G401 (cell line): ENCODE measurements at places on chromosomes 1 and 21.

GRCh38 chr1:214106375-214106774 is 118.6 kb downstream of the PROX1 start:
- no peak for DNase-seq

- no peak for DNase-seq
These were observed 81.7 kb upstream of the VANGL1 start for GRCh38 chr1:115560027-115560426.

DNA sequence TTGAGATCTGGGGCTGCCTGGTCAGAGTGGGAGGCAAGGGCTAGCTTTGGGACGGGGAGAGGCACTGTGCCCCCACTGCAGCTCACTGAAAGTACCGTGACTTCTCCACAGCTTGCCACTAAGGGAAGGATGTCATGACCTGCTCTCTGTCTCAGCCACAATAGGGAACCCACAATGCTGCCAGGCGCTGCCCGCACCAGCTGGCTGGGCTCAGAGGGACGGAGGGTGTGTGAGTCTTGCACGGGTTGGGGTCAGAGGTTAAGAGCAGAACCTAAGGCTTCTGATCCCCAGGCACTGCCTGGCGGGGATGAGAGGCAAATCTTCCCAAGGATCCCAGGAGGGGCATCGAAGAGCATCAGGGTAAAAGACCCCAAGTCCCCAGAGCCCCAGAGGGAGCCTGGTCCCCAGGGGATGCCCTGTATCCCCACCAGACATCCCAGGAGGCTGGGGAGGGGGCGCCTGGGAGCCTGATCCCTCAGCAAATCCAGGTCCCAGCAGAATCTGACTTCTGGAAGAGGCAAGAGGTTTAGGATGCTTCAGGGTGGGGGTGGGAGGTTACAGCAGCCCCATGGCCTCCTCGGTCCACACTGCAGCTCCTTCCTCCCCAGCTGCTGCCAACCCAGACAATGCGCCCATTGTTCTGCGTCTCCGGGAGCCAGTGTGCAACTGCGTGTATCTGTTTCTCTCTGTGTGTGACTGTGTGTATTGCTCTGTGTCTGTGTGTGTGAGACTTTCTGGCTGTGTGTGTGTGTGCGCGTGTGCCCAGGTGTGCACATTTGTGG is 2.0 kb upstream of the MARCKSL1 start:
- DNase-seq: no peak

DNA sequence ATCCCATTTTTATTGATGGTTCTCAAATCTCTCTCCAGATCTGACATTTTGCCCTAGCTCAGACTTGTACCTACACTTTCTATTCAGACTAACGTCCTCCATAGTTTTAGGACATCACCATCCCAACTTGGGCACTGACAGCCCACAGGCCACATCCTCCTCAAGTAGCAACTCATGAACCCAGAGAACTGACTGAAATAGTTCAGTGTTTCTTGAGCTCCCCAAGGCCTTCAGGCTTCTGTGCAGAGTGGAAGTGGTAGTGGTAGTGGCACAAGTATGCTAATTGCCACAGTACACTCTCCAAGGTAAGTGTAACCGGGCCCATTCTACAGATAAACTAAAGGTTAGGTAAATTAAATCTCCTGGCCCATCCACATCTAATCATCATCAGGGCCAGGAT is 112.6 kb downstream of the SLC45A1 start:
- no peak for DNase-seq

- DNase-seq: no peak
These were observed 402.5 kb downstream of the PTPRC start for GRCh38 chr1:199041173-199041914.

- DNase-seq: no peak
These were observed 1.9 kb downstream of the PODN start for GRCh38 chr1:53063744-53064515.

DNA sequence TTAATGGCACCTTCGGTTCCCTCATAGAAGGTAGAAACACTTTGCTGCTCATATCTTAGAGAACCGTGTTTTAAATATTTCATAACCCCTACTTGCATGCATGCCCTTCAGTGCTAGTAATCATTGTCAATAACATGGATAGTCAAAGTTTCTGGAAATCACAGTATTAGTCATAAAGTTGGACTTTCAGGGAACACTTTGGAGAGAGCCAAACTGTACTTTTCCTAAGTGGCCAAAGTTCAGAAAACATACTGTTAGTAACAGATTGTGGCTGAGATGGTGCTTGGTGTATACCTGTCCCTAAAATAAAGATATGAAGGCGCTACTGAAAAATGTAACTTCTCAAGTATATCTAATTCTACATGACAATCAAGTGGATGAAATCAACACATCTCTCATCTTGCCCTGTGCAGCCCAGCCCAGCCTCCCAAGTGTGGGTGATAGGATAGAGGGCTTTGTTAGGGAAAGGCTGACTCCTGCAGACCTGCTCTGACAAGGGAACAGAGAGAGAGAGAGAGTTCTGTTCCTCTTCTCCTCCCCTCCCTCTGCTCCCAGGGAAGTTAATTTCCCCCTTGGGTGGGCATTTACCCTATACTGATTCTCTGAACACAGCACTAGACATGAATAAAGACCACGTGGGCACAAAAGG is 14.4 kb downstream of the MYOC start:
- no peak for DNase-seq
